ENCODE measurements at places on chromosomes 13 and 19.

DNA sequence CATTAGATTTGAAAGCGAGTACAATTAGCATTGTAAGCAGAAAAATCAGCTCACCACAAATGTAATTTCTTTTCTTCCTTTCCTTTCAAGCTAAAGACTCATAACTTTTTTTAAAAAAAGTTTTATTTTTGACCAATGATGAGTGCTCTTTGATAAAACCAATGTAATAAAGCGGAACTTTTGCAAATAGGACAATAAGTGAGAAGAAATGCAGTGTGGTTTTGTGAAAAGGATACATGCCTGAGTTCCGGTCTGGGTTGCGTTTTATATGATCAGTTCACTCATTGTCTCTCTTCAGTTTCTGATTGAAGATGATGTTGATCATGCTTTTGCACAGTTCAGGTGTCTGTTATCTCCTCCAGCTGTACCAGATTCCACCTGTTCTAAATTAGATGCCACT is 274.4 kb downstream of the KLF12 start:
- DNase-seq, result no peak

- DNase-seq, result no peak
Measured at GRCh38 chr13:80265348-80265747, 75.6 kb downstream of the SPRY2 start.

GRCh38 chr13:99347335-99347878 is 40.2 kb upstream of the GPR183 start:
- no peak for DNase-seq

DNA sequence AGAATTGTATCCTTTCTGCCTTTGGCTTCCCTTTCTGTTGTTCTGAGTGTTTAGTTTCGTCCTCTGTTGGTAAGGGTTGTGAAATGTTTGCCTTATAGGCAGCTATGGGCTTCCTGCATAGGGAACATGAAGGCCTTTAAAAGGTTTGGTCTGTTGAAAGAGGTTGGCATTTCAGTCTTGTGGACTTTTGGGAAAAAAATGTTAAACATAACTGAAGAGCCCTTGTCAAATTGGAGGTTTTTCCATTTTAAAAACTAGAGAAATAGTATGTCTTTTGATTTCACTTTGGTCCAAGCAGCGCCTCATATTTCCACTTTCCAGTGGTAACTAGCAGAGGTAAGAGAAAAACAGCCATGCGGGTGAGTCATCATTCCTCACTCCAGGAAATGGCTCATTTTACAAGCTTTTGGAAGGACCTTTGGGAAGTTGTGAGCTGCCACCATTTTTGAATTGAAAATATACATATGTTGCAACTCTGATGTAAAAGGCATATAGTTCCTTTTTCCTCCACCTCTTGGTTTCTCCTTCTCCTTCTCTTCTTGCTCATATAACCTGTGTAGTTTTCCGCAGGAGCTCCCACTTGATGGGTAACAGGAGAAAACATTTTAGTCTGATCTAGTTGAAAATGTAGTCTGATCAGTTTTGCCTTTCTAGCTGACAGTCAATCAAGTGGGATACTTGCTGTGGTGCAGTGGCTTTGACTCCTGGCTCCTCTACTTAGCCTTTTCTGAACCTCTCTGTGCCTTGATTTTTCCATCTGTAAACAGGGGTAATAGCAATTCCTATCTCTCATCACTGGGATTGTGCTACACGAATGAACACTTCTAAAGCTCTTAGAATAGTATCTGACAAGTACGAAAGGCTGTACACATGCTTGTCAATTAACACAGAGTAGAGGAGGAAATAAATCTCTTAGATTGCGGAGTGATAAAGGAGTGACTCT is 23.0 kb downstream of the GPC6 start:
- DNase-seq, result no peak

- no peak for DNase-seq
Measured at GRCh38 chr19:35973487-35973886, 21.5 kb upstream of the SDHAF1 start.

DNA sequence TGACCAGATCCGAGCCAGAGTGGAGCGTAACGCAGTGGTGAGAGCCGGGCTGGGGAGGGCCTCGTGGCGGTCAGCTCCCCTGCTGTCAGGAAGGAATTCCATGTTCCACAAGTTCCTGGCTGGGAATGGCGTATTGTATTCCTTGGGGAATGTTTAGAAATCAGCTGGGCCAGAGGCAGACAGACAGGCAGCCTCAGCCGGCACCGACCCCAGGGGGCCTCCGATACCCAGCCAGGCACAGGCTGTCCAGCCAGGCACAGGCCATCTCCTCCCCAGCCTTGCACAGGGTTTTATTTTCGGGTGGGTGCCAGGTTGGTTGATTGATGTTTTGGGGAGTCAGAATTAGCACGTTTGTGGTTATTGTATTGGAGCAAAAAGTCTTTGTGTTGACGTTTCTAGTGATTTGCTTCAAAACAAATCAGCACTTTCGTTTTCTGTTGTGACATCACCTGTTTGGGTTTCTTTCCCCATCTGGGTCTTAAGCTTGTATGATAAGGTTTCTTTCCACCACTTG is 126.6 kb upstream of the MCF2L start:
- no peak for DNase-seq

GRCh38 chr13:80239571-80240255 is 101.2 kb downstream of the SPRY2 start:
- no peak for DNase-seq

GRCh38 chr13:36820222-36820621 is 1.2 kb downstream of the RFXAP start:
- no peak for DNase-seq

- DNase-seq, result peak; percentile 98
Measured at GRCh38 chr19:5138606-5139582, 170.0 kb downstream of the KDM4B start.

DNA sequence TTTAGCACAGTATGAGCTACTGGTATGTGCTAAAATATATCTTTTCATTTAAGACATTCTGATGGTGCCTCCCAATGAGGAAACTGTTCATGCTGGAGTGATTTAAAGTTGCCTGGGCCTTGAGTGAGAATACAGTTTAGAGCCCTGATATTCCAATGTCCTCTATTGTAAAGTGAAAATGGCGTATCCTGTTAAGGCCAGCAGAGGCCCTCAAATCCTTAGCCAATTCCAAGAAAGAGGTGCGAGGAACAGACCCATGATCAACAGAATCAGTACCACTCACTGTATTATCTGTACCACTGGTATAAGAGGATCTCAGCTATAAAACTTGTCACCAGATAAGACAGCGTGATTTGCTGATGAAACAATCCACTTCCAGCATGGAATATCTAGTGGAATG is 273.1 kb upstream of the SLITRK5 start:
- no peak for DNase-seq

DNA sequence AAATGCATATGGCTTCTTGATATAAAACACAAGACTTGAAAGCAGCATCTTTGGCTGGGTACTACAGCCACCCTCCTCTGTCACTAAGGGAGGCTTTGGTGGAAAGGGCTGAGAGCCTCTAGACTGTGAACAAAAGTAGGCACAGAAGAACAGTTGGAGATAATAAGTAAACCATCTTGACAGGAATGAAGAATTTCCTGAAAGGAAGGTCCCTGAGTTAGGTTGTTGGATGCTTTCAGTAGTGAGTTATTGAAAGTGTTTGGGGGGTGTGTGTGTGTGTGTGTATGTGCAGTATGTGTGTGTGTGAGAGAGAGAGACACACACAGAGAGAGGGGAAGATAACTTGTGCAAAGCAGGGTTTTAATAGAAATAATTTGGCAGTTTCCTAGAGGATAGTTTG is 38.2 kb downstream of the ALOX5AP start:
- DNase-seq, result no peak

DNA sequence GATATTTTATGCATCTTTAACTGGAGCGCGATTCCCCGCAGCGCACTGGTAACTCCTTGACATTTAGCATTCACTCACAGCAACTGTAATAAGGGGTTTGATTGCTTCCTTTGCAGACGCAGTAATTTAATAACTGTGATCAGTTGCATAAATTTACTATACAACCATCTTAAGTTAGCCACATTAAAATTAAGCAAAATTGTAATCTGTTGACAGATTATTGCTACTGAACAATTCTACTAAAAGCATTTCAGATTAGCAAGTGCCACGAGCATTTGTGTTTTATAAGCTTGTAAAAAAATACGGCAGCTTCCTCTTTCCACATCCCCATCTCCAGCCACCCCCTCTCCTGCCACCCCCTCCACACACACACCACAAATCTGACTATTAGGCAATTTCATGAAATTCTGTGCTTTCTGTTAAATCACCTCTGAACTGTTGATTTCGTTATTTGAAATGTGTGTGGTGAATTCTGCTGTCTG is 44.4 kb downstream of the TSHZ3 start:
- peak; percentile 80 for DNase-seq

DNA sequence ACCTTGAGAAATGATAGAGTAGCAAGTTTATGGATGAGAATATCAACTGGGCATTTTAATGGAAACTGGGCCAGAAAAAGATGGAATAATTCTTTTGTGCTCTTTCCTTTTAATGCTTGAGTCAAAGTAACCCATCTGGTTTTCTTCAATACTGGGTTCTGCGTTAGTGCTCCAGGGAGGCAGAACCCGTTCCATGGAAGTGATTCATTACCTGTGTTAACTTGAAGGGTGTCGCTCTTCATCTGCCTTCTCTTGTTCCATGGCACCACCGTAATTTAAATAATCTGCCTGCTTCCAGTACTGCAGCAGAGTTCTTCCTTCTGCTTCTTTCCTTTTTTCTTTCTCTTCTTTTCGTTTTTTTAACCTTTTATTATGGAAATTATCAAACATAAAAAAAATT is 14.7 kb upstream of the USP12 start:
- no peak for DNase-seq

GRCh38 chr19:33472691-33473652 is 48.6 kb downstream of the PEPD start:
- no peak for DNase-seq

DNA sequence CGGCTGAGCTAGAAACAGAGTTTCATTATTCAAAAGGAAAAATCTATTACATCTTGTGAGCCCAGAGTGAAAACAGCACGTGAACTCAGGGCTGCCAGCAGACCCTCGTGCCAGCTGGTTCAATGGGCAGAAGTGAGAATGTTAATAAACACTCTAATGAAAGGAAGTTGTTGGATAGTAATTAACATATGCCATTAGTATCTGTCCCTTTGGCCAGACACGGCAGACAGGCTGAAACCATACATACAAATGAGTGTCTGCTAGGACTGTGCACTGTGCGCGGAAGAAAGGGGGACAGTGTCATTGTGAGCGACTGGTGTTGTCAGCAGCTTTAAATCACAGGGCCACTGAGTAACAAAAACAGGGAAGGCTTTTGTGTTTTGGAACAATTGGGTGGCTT is 121.9 kb upstream of the TSC22D1 start:
- no peak for DNase-seq

DNA sequence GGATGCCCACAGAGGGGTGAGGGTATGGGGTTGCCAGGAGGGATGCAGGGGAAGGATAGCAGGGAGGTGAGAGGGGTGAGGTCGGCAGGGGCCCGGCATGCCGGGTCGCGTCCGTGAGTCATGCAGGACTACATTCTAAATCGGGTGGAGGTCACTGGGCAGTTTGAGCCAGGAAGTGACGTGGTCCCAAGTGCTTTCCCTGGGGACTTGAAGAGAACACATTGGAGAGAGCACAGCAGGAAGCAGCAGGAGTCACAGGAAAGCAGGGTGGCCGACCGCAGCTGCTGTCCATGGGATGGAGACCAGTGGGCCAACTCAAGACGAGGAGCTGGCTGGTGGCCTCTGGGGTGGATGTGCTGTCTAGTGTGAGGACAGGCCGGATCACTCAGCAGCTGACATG is 92.0 kb upstream of the WASF3 start:
- no peak for DNase-seq

DNA sequence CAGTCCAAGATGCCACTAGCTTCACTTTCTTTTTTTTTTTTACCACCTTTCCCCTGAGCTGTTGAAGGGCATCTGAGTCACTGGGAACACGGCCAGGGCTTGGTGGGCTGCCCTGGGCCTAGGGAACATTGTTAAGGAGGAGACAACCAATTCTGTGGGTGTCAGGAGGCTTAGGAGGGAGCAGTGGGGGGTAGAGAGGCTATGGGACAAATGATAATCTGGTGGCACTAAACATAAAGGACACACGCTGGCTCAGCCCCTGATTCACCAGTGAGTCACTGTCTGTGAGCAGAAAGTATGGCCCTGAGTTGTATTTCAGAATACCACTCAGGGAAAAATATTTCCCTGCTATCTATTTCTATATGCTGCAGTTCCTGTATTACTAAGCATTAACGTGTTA is 207.8 kb downstream of the DCLK1 start:
- no peak for DNase-seq

- DNase-seq, result no peak
Measured at GRCh38 chr13:30120133-30120822, 187.1 kb downstream of the KATNAL1 start.

DNA sequence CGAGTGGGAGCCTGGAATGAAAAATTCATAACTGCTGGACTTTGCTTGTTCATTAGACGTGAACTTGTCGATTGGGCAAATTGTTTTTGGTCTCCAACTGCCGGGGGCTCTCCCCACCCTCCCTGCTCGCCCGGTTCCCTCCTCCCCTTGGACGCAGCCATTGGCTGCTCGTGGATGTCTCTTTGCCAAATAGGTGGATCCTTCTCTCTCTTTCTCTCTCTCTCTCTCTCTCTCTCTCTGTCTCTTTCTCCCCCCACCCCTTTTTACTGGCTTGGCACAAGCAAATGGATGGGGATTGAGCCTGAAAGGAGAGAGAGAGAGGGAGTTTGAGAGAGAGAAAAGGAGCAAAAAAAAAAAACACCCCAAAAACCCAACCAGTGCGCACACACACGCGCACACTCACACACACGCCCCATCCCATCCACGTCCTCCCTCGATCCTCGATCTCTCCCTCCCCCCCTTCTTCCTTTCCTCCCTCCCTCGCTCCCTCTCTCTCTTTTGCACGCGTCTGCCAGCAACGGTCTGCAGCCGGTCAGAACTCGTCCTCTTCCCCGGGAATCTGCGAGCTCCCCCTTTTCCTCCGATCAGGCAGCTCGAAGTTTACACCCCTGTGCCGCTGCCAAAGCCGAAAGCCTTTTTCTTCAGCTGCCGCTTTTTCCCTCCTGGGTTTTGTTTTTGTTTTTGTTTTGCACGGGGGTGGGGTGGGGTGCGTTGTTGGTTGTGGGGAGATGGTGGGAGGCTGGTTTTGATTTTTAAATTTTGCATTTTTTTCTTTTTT is 27.8 kb downstream of the NFIX start:
- DNase-seq, result peak; percentile 82

DNA sequence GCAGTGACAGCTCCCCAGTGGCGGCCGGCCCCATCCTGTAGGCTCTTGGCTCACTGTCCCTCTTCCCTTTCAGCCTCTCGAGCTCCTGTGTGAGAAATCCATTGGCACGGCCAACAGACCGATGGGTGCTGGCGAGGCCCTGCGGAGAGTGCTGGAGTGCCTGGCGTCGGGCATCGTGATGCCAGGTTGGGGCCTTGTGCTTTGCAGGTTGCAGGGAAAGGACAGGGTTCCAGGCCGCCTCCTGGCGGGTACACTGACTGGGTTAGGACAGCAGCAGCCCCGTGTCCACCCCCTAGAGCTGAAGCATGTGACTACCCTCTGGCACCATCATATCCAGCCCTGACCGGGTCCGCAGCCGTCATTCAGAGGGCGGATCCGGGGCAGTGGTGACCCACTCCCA is 21.5 kb upstream of the QTRT1 start:
- DNase-seq, result no peak

Measured in KBM-7 (cell line).